ENCODE measurements at places on chromosomes 4 and X.

GRCh38 chr4:121819216-121819965 is 4.3 kb downstream of the CCNA2 start:
- DNase-seq: no peak

DNA sequence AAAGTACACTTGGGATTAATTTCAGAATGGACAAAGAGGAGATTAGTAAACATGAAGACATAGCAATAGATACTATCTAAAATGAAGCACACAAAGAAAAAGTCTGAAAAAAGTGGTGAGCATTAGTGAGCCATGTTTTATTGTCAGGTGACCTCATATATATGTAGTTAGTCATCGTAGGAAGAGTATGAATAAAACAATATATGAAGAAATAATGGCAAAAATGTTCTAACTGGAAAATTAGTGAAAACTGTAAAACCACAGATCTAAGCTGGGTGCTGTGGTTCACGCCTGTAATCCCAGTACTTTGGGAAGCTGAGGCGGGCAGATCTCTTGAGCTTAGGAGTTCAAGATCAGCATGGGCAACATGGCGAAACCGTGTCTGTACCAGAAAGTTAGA is 67.9 kb downstream of the RBPJ start:
- no peak for DNase-seq

DNA sequence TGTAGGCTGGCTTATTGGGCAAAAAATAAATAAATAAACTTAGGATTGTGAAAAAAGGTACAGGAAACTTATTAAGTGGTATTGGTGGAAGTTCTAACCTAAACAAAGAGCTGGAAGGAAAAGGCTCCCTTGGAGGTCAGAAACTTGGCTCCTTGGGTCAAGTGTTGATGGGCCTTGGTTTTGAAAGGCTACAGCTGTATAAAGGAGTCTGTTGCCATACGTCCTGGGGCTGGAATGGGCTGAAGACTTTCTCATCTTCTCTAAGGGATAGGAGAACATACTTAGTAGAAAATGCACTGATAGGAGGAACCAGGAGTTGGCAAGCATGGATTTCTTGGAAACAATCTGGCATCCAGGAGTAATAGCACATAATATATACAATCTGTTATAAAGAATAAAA is 56.6 kb downstream of the PDLIM5 start:
- DNase-seq: no peak

DNA sequence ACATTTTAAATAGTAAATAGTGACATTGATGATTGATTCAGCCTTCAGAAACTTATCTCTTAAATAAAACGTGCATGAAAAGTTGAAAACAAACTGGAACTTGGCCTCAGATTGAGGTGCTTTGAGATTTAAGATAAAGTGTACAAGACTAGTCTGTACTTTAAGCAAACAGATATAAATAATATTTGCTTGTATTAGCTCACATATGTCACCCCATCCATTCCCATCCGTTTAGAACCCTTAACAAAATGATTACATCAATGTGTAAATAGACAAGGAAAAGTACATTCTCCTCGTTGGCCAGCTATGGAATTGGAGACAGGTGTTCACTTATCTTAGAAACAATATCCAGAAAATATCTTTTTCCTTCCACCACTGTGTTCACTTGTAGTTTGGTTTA is 130.8 kb downstream of the BANK1 start:
- DNase-seq: no peak
